ENCODE measurements at places on chromosomes 4 and X.
A peak's percentile ranks its signal among the peaks of the same experiment; 100 is the strongest.

- DNase-seq, result no peak
Observed at GRCh38 chrX:138788771-138789170, 77.3 kb upstream of the FGF13 start.

DNA sequence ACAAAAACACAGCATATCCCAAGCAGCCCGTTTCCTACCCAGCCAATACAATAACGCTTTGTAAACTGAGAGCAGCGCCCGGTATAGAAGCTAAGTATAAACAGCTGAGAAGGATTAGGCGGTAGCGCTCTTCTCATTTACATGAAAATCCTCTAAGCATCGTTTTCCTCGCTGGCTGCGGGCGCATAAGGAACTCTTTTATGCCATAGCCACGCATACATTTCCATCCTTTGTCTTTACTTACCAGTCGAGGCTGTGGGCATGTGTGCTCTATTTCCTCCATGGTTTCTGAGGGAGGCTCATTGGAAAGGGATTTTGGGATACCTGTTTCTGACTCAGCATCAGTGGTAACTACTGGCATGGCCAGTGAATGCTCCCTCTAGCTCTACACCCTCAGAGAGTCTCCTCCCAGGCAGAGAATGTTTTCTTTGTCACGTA lies 383 bp downstream of the PCYT1B start:
- peak; percentile 21 for DNase-seq

- no peak for DNase-seq
Observed at GRCh38 chr4:5399124-5399523, 309.2 kb downstream of the EVC2 start.

- DNase-seq, result no peak
Observed at GRCh38 chr4:17665852-17666251, 51.4 kb downstream of the MED28 start.

GRCh38 chr4:19063662-19064061 lies 1042.1 kb upstream of the LCORL start:
- DNase-seq, result no peak

All from iris pigment epithelial cell (primary cell).